Effector memory CD4-positive, alpha-beta T cell (primary cell): ENCODE measurements at places on chromosomes 3 and 15.

DNA sequence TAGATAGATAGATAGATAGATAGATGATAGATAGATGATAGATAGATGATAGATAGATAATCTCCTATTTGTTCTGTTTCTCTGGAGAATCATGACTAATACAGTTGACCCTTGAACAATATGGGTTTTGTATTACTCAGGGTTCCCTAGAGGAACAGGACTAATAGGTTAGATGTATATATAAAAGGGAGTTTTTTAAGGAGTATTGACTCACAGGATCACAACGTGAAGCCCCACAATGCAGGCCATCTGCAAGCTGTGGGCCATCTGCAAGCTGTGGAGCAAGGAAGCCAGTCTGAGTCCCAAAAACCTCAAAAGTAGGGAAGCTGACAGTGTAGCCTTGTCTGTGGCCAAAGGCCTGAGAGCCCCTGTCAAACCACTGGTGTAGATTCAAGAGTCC is 67.6 kb downstream of the PYDC2 start:
- no peak for DNase-seq

DNA sequence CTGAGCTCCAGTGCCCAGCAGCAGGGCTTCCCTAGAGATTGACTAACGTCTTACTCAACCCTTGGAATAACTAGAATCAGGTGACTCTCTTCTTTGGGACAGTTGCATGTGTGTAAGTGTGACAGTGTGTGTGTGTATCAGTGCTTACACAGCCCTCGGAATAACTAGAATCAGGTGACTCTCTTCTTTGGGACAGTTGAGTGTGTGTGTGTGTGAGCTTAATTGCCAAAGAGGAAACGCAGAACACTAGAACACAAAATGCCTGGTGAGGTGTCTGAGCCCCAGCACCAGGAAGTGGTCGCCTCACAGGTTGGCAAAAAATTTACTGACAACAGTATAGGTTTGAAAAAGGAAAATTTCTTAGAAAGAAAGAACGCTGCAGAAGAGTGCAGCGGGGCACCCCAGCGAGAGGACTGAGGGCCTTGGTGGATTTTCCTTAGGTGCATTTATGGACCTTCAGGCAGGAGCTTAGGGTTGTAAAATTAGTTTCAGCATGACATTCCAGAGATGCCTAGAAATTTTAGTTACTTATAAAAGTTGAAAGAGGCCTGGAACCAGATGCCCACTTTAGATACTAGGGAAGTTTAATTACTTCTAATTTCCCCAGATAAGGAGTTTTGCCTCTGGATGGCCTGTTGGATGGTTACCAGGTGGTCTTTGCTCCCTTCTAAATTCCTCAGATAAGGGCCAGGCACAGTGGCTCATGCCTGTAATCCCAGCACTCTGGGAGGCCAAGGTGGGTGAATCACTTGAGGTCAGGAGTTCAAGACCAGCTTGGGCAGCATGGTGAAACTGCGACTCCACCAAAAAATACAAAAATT is 3.7 kb upstream of the WDR82 start:
- no peak for DNase-seq

DNA sequence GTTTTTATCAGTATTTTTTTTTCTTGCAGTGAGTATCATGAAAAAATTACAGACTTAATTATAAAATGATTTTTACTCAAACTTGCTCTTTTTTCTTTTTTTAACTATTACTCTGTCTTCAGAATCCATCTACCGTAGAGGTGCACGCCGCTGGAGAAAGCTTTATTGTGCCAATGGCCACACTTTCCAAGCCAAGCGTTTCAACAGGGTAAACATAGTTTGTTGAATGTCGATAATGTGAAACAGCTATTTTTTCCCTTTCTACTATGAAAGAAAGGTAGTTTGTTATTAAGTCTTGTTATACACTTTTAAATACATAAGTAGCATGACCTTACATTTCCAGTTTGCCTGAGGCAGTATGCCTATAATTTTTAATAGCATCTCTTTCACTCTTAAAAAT is 45.6 kb downstream of the PRKCI start:
- DNase-seq, result no peak

GRCh38 chr3:110741891-110742290 is 329.7 kb upstream of the NECTIN3 start:
- no peak for DNase-seq

DNA sequence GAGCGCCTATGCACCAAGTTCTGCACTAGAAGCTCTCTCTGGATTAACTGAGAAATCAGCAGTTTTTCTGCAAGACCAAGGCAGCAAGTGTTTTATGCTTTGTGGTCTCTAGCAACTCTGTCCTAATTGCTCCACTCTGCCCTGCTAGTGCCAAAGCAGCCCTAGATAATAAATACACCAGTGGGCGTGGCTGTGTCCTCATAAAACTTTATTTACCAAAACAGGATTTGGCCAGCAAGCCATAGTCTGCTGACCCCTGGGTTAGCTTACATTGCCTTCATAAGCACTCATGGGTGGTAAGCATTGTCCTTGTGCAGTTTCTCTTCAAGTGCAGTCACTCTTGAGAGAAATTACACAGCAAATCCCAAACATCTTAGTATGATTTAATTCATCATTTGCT is 30.7 kb upstream of the SLC24A5 start:
- DNase-seq, result no peak

GRCh38 chr15:44092221-44092620 is 102.8 kb downstream of the FRMD5 start:
- DNase-seq, result no peak

- no peak for DNase-seq
These were observed 155.0 kb upstream of the BHLHE40 start for GRCh38 chr3:4823986-4824925.

GRCh38 chr3:167728176-167728575 is 6.5 kb downstream of the PDCD10 start:
- DNase-seq, result no peak

GRCh38 chr3:114127517-114127916 is 51.3 kb downstream of the DRD3 start:
- DNase-seq, result no peak

GRCh38 chr3:184696697-184697096 is 15.2 kb downstream of the MAGEF1 start:
- no peak for DNase-seq

DNA sequence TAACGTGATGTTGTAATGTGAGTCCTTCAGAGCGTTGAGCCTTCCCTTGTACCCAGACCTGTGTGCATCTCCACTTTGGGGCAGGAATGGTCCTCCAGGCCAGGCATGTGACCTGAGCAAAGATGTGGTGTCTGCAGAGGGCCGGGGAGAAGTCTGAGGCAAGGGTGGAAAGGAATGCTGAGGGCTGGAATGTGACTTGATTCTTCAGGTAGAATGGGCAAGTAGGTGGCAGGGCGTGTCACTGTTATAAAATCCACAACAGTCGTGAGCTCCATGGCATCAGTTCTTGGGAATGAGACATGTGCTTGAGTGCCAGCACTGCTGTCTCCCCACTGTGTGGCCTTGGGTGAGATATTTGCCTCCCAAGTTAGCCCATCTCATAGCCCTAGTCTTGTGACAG is 24.0 kb upstream of the BSN start:
- no peak for DNase-seq

GRCh38 chr15:60740787-60741354 is 261.9 kb upstream of the ICE2 start:
- DNase-seq, result no peak

GRCh38 chr15:69668039-69668705 is 215.6 kb downstream of the RPLP1 start:
- DNase-seq, result no peak

DNA sequence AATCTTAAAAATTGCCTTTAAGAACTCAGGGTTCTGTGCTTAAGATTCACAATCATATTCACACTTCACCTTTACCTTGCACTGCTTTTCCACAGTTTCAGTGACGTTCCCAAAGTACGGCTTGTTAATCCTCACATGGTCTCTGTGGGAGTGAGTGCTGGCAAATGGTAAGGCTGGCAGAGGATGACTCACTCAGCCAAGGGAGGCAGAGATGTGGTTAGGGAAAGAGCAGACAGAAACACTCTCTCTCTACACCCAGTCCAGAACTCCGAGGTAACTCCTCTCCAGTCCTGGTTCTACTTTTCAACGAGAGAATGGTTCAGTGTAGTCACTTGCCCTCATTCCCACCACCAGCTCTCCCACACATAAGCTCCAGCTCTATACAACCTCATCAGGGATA is 33.1 kb downstream of the RASGRP1 start:
- no peak for DNase-seq

DNA sequence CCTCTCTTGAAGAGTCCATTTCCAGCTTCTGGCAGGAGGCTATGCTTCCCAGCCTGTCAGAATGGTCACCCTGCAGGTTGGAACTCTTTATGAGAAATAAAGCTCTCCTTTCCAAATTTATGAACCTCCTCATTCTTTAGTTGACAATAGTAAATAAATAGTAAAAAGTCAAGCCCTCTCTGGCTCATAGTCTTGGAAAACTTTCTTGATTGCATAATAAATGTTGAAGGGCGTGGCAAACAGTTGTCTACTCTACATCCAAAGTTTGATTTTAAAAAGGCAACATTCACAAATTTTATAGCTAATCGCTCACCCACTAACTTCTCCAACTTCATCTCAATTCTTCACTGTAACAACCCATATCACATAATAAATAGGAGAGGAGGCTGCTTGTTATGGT is 58.8 kb downstream of the MCF2L2 start:
- DNase-seq, result no peak

DNA sequence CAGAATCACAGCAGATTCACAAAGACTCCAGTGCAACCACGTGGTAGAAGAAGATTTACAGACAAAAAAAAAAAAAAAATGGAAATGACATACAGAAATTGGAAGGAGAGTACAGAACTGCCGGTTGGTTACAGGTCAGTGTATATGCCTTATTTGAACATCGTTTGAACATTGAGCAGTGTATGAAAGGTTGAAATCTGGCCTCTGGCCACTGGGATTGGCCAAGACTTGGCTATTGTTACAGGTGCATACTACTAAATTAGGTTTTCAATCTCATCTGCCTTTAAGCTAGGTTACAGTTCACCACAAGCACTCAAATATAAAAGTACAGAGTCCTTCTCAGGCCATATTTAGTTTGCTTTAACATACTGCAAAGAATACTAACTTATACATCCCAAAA is 59.8 kb downstream of the THBS1 start:
- DNase-seq, result no peak
